ENCODE measurements at places on chromosomes 1 and 21.

DNA sequence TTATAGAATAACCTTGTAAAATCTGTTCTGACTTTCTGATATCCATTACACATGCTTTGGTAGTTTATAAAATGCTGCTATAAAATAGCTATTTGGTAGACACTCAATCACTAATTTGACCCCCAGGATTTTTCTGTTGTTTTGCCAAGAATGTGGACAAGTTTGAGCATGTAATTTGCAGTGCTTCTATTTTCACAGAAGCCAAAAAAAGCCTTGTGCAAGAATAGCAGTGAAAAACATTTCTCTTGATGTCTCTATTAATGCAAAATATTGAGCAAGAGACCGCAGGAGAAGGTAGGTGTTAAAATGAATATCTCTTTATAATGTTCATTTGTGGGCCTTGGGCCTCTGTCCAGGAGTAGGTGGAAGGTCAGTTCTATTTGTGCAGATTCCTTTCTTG, 22.5 kb downstream of the MAP3K7CL start:
- DNase-seq: no peak

GRCh38 chr1:241857131-241857530, 9.1 kb downstream of the EXO1 start:
- DNase-seq: no peak

DNA sequence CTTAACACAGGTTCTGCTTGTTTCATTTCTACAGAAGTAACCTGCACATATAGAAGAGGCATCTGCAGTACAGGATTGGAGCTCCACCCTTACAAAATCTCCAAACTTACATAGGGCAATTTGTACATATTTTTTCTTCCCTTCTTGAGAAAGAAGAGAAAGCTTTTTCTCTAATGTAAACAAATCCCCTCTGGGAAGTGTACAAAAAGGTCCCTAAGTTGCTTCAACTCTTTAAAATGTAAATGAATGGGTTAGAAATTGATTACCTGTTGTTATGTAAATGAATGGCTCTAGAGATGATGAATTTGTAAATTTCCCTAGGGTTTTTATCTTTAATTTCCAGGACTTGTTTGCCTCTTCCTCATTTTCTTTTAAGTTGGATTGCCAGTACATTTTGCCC, 1183.7 kb downstream of the MRPL39 start:
- no peak for DNase-seq

DNA sequence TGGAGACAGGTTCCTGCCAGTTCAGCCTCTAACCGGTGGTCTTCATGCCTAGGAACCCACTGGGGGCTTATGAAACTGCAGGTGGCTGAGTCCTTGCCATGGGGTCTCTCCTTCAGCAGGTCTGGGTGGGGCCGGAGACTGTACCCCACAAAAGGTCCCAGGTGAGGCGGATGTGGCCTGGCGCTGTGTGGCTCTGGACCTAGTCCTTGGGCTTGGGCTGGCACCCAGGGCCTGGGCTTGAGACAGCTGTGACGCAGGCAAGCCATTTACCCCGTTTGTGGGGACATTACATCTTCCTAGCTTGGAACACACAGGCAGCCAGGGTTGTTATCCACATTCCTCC, 5.9 kb upstream of the SLX9 start:
- no peak for DNase-seq

- DNase-seq: peak; percentile 69
Measured at GRCh38 chr1:156123356-156124196, 9.1 kb downstream of the LMNA start.
